Myometrial cell (primary cell): ENCODE measurements at places on chromosomes 1 and 21. TPM values are rescaled to one million over a fixed set of nuclear protein-coding genes. Genes with fewer than 3 reads are reported as not detected.

NID1 gene
- 260 and 295 TPM in 2 replicates for total RNA-seq

SH2D5 gene
- total RNA-seq: 1.7 and 5.0 TPM in 2 replicates

PYHIN1 gene
- not detected in 2 replicates for total RNA-seq

RGS8 gene
- not detected in 2 replicates for total RNA-seq

DRAXIN gene
- not detected in 2 replicates for total RNA-seq

CGN gene
- not detected in 2 replicates for total RNA-seq

TNFSF18 gene
- total RNA-seq: 0.86 and 1.9 TPM in 2 replicates

TAS1R1 gene
- not detected in 2 replicates for total RNA-seq

CHIT1 gene
- total RNA-seq: not detected in 2 replicates

OPRD1 gene
- not detected in 2 replicates for total RNA-seq

LORICRIN gene
- not detected in 2 replicates for total RNA-seq

FMOD gene
- total RNA-seq: 1.9 and 3.5 TPM in 2 replicates

UBXN11 gene
- 3.5 and 7.8 TPM in 2 replicates for total RNA-seq

ZFP69 gene
- total RNA-seq: 3.2 and 4.0 TPM in 2 replicates

AMPD1 gene
- total RNA-seq: not detected in 2 replicates

IGFN1 gene
- total RNA-seq: not detected in 2 replicates

EVI5 gene
- total RNA-seq: 11.5 and 13.1 TPM in 2 replicates

COA7 gene
- total RNA-seq: 7.5 and 8.7 TPM in 2 replicates

KDF1 gene
- 0.18 and 0.58 TPM in 2 replicates for total RNA-seq

FCRL5 gene
- not detected in 2 replicates for total RNA-seq

TAF13 gene
- total RNA-seq: 36.9 and 50.3 TPM in 2 replicates

EDARADD gene
- 1.7 and 2.3 TPM in 2 replicates for total RNA-seq

KIF2C gene
- total RNA-seq: 39.7 and 53.3 TPM in 2 replicates

SYT14 gene
- 0.18 and 0.29 TPM in 2 replicates for total RNA-seq

NCAM2 gene
- 0.89 and 1.2 TPM in 2 replicates for total RNA-seq

CPTP gene
- total RNA-seq: 21.6 and 39.8 TPM in 2 replicates

SPATA45 gene
- not detected in 2 replicates for total RNA-seq

TBX15 gene
- total RNA-seq: not detected in 2 replicates

UBE2U gene
- total RNA-seq: not detected in 2 replicates

LRRC53 gene
- total RNA-seq: not detected in 2 replicates

TMEM240 gene
- total RNA-seq: 18.3 and 20.5 TPM in 2 replicates

B3GALT2 gene
- 0.29 and 0.53 TPM in 2 replicates for total RNA-seq
